ENCODE measurements at places on chromosomes 2 and 18. TPM values are rescaled to one million over a fixed set of nuclear protein-coding genes. Genes with fewer than 3 reads are reported as not detected.

The SLC19A3 gene
- total RNA-seq, result 28.1 TPM

The CIDEA gene
- 1.2 TPM for total RNA-seq

GRCh38 chr18:13612196-13612997, 114.0 kb downstream of the FAM210A start:
- DNase-seq, result no peak

DNA sequence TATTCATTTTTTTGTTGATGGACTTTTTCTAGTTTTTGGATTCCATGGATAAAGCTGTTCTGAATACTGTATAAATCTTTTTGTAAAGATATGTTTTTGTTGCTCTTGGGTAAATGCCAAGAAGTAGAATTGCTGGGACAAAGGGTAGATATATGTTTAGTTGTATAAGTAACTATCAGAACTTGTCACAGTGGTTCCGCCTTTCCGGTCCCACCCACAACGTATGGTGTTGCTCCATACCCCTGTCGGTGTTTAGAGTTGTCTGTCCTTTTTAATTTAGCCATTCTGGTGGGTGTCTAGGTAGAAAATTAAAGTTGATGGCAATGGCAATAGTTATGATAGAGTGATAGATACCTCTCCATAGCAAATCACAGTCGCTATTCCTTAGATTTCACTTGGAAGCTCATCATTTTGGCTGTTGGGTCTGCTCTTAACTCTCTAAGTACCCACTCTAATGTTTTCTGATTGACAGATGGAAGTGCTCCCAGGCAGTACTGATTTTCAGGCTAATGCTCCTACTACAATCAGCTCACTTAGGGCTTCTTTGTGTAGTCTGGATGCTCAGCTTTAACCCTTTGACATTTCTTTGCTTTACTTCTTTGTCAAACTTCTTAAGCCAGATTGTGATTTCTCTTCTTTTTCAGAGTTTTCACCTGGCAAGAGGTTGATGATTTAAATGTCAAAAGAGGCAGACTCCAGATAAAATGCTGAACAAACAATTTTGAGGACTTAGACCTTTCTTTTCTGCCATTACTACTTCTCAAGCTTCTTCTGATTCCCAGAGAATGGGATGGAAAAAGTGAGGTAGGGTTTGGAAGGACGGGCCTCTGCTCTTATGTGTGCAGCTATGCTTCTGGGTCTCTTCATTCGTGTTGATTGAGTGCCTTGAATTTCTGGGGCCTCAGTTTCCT, 156.4 kb downstream of the AQP4 start:
- no peak for DNase-seq

The IL36RN gene
- not detected for total RNA-seq

The PRSS56 gene
- total RNA-seq, result not detected

GRCh38 chr2:241891315-241891987, 21.9 kb downstream of the RTP5 start:
- DNase-seq, result no peak

DNA sequence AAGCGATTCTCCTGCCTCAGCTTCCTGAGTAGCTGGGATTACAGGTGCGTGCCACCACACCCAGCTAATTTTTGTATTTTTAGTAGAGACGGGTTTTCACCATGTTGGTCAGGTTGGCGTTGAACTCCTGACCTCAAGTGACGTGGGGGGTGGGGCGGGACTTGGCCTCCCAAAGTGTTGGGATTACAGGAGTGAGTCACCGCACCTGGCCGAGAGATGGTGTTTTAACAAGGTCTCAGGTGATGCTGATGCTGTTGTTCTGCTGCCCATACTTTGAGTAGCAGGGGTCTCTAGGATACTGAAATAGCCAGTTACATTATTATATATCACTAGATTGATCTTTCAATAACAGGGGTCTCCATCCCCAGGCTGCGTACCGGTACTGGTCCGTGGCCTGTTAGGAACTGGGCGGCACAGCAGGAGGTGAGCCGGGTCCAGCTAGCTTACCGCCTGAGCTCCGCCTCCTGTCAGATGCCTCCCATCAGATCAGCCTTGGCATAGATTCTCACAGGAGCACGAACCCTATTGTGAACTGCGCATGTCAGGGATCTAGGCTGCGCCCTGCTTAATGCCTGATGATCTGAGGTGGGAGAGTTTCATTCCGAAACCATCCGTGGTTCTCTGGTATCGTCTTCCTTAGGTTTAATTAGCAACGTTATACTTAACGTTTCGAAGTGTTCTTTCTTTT, 48.3 kb upstream of the SLC38A11 start:
- no peak for DNase-seq

The NPAS2 gene
- total RNA-seq, result 17.1 TPM

- DNase-seq, result no peak
These were observed 32.7 kb downstream of the SPIRE1 start for GRCh38 chr18:12625241-12625640.

DNA sequence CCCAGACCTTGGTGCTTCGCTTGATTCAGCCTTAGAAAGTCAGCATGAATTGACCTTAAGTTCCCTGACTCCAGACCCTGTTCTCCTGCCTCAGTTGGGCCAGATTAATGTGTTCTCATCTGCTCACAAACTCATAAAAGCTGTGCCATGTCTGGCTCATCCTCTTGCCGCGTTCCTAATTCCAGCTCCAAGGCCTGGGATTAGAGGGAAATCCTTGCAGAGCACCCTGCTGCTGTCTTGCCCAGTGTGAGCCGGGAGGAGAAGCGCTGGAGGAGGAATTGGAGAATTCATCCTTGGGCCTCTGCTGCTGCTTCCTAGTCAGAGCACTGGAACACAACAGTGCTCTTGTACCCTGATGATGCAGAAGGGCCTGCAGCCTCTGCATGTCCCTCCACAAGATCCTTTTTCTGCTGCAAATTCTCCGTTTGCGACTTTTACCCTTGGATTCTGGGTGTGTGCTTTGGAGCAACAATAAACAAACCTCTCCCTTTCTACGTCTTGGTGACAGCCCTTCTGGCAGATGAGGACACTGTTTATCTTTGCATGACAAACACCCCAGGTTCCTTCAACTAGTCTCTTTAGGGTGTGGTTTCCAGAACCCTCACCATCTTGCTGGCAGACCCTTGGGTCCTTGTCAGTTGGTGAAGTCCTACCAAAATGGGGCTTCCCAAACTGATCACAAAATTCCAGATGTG, 46.9 kb upstream of the CNGA3 start:
- no peak for DNase-seq

GRCh38 chr2:240427729-240428128, 7.7 kb upstream of the GPC1 start:
- DNase-seq, result no peak

The ACKR3 gene
- total RNA-seq, result 12.9 TPM

DNA sequence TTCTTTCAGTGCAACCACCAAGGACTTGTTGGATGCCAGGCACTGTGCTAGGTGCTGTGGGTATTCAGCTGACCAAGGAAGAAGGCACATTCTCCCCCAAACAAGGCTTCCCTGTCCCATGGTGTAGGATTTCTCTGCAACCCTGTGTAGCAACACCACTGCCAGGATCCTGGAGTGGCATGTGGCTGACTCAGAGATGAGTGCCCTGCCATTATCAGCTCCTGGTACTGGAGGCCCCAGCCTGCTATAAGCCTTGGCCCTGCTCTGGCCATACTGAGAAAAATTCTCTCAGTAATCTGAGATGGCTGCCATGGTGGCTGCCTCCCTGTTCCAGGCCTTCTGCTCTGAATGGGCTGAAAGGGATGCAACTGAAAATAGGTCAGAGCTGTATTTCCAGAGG, 4.3 kb downstream of the SMYD5 start:
- DNase-seq, result no peak

- DNase-seq, result no peak
These were observed 5.0 kb downstream of the NAPG start for GRCh38 chr18:10530852-10531251.

The DYNAP gene
- not detected for total RNA-seq

GRCh38 chr18:22363867-22364463, 53.8 kb downstream of the CTAGE1 start:
- DNase-seq, result no peak

GRCh38 chr18:12779456-12779855, 76.6 kb downstream of the PSMG2 start:
- DNase-seq, result no peak

The TNFAIP6 gene
- 10.7 TPM for total RNA-seq

DNA sequence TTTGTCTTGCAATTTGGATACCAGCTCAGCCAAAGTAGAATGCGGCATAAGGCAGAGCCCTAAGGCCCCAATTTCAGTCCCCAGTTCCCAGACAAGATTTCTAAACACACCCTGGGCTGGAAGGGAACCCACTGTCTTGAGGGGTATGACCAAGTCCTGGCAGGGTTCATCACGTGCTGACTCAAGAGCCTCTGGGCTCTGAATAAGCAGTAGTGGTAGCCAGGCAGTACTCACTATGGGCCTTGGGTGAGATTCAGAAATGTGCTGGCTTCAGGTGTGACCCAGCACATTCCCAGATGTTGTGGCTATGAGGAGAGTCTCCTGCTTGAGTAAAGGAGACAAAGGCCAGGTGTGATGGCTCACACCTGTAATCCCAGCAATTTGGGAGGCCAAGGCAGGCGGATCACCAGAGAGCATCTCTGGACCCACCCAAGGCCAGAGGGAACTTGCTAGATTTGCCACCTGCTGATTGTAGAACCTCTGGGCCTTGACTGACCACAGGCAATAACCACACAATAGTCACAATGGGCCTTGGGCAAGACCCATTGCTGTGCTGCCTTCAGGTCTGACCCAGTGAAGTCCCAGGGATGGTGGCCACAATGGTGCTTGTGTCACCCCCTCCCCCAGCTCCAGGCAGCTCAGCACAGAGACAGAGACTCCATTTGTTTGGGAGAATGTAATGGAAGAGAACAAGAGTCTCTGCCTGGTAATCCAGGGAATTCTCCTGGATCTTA, 74.9 kb downstream of the ATL2 start:
- no peak for DNase-seq

The RNF125 gene
- total RNA-seq, result 4.8 TPM

The LIPT1 gene
- total RNA-seq, result 11.0 TPM

The MC2R gene
- not detected for total RNA-seq

- no peak for DNase-seq
These were observed 36.0 kb upstream of the TEX51 start for GRCh38 chr2:126862730-126863129.

The HNMT gene
- 135 TPM for total RNA-seq

The MATN3 gene
- 2.9 TPM for total RNA-seq

The CCDC102B gene
- total RNA-seq, result 30.4 TPM

DNA sequence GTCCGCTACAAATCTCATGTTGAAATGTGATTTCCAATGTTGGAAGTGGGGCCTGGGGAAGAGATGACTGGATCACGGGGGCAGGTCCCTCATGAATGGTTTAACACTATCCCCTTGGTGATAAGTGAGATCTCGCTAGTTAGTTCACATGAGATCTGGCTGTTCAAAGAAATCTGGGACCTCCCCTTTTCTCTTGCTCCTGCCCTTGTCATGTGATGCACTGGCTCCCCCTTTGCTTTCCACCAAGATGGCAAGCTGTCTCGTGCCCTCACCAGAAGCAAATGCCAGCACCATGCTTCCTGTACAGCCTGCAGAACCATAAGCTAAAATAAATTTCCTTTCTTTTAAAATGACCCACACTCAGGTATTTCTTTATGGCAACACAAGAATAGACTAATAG, 57.3 kb upstream of the C2orf15 start:
- DNase-seq, result no peak

- DNase-seq, result peak; percentile 36
These were observed 91.8 kb downstream of the PLEKHM3 start for GRCh38 chr2:207933396-207934065.

The LBX2 gene
- 1.9 TPM for total RNA-seq

DNA sequence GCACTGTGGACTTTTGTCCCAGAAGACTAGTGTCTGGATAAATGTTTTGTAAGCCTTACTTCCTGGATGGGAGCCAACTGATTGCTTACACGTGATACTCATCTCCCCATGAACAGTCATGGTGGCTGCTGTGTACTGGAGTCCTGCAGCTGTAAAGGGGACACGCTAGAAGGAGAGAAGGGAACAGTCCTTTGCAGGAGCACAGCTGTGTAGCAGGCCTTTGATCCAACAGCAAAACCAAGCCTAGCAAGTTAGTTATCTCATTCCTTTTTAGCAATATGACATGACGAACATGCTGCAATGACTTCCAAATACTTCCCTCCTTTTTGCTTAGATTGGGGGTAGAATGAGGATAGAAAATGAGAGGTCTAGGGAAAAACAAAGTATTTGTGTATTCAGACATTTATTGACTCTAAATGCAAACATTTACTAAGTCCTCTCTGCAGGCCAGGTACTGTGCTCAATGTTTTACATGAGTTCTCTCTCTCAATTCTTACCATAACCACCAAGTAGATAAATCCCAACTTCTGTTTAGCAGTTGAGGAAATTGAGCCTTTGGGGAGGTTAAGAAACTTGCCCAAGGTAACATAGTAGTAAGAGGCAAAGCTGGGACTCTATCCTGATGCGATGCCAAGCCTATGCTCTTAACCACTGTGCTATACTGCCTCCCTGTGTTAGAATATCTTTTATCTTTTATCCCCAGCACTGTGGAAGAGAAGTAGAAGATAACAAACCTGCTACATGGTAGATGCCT, 55.4 kb upstream of the CD28 start:
- peak; percentile 39 for DNase-seq

- no peak for DNase-seq
These were observed 266.6 kb downstream of the PDE11A start for GRCh38 chr2:177806025-177806424.

DNA sequence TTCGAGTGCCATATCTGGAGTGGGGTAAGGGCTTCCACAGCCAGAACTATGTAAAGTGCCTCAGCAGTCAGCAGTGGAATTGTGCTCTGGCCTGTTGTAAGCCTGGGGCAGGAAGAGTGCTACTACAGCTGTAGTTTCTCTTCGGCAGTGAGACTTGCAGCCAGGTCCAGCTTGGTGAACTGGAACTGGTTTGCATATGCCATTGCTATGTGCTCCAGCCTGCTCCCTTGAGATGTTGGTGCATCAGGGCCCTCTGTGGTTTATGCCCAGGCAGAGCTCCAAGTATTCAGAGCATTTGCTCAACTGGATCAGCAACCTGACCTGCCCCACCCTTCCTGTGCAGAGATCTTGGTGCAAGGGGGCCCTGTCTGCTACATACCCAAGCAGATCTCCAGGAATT, 47.8 kb downstream of the ZNF804A start:
- peak; percentile 13 for DNase-seq

All from lung (tissue), 17 donors.